Right lung (tissue), 10 donors: ENCODE measurements at places on chromosomes 3 and 15.
A peak's percentile ranks its signal among the peaks of the same experiment; 100 is the strongest.

DNA sequence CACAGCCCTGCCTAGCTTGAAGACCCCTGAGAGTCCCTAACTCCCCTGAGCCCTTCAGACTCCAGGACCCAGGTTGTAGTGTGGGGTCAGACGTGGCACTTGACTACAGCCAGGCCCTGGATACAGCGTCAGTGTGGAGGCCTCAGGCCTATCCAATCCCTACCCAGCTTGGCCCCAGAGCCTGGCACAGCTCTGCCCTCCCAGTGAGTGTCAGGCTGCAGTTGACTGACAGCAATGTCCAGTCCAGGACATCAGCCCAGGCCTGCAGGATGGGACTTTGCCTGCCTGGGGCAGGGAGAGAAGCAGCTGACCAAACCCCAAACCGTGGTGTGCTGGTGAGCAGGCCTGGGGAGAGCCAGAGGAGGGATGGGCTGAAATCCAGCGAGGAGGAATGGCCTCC lies 27.3 kb downstream of the KLF13 start:
- DNase-seq = no peak

DNA sequence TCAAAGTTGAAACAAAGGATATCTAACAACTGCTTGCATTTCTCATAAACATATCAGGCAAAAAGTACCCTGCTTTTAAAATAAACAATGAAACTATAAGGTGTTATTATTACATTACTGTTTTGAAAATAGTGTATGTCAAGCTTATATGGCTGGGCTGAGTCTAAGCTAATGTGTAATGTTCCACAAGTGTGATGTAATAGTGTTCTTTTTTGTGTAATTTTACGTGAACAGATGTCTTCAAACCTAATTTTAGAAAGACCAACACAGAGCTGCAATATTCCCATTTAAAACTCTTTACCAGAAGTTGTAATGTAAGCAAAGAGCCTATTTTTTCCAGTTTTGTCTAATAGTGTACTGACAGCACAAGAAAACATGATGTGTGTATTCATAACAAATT lies 34.0 kb downstream of the MINDY2 start:
- DNase-seq = no peak

GRCh38 chr3:151765685-151766084 lies 32.0 kb downstream of the AADACL2 start:
- DNase-seq = no peak

- no peak for DNase-seq
Observed at GRCh38 chr3:33173103-33173502, 45.5 kb downstream of the SUSD5 start.

DNA sequence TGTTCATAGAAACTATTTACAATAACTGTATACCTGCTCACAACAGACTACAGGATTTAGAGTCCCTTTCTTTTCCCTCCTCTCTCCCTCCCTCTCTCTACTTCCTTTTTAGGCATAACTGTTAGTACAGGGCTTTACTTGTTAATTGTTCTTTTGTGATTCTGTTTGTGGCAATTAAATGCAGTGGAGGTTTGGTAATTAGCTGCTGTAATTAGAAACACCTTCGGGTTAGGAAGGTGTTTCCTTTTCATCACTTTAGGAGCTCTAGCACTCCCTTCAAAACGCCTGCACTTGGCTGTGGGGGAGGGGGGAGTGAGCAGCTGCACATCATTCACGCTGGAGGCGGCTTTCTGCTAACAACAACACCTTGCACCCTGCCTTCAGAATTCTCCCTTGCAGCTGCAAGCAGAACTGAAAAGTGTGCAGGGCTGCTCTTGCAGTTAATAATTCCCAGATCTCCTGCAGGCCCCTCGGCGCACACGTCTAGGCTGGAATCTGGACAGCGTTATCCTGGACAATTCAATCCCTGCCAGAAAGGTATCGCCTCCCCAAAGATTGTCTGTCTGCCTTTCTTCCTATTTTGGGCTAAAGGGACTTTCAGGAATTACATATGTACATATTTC lies 242.6 kb upstream of the RGMA start:
- DNase-seq = no peak

GRCh38 chr3:18847583-18848197 lies 300.6 kb upstream of the KCNH8 start:
- DNase-seq = no peak

GRCh38 chr3:135456108-135456790 lies 509.3 kb upstream of the PPP2R3A start:
- no peak for DNase-seq

GRCh38 chr15:76286271-76286879 lies 24.9 kb downstream of the ETFA start:
- DNase-seq = no peak

GRCh38 chr3:192847941-192848340 lies 69.7 kb downstream of the MB21D2 start:
- DNase-seq = no peak

DNA sequence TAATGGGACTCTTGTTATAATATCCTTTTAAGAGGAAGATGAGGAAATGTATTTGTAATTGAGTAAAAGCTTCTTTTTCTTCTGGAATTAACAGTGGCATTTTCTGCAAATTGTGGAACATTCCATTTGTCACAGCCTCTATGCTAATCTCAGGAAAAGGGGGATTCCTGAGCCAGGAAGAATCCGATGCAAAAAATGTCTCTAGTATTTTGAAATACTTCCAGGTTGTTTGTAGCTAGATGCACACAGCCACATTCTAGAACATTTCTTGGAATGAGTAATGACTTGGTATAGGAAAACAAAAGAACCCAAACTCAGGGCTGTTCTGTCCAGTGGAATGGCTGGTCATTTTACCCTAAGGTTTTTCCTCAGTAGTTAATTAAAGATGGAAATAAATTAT lies 98.5 kb upstream of the SLC2A2 start:
- no peak for DNase-seq

DNA sequence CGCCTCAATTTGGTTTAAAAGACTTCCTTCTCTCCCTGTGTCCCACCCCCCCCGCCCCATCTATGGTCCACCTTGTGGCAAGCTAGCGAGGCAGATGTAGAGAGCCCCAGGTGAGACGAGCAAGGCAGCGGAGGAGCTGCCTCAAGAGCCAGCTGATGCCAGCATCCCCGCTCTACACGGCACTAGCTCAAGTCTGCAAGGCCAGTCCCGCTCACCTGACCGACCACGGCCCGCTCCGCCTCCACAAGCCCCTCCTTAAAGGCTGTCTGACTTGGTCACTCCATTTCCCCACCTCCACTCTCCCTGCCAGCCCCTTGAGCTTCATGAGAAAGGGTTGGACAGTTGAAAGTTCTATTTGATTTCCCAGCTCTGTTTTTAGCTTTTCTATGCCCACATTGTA lies 56.2 kb upstream of the IGF1R start:
- DNase-seq = no peak

- DNase-seq = no peak
Observed at GRCh38 chr3:46187876-46188275, 20.2 kb downstream of the CCR1 start.

DNA sequence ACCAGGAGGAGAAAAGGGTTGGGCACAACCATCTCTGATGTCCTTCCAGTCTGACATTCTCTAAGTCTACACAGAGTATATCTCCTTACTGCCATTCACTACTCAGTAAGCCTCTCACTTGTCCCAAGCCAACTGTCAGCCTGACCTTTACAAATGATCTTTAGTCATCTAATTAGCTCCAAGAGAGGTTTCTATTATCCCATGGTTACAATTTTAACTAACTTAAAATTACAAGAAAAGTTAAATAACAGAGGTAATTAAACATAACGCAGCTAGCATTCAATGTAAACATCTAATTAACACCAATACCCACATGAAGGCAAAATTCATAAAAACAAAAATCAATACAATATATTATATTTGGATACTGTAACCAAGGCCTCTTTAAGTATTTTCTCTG lies 126.9 kb downstream of the LSAMP start:
- DNase-seq = no peak

DNA sequence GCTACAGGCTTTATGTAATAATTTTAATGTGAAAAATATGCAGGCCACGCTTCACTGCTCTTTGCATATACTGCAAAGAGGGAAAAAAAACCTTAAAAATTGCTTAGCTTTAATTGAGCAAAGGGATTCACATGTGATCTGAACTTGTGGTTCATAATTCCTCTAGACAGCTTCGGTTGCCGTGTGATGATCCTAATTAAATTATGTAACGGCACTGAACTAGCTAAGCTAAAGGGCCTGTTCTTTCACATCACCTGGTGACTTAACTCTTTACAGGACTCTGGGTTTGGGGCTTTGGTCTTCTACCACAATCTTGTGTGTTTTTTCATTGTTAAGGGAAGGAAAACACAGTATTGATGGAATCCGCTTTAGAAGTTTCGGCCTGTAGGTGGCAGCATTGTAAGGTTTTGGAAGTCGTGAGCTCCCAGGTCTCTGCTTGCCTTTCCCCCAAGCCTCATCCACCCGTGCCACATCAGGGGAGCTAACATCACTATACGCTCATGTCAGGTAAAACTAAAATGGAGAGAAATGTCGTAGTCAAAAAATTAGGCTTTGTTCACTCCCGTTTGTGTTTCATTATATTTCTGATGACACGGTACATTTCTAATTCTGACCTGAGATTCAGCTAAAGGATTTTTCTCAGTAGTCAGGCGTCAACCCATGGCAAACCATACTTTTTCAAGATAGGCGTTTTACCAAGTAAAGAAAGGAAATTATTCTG lies 205.6 kb upstream of the DPH6 start:
- DNase-seq = peak; percentile 72

DNA sequence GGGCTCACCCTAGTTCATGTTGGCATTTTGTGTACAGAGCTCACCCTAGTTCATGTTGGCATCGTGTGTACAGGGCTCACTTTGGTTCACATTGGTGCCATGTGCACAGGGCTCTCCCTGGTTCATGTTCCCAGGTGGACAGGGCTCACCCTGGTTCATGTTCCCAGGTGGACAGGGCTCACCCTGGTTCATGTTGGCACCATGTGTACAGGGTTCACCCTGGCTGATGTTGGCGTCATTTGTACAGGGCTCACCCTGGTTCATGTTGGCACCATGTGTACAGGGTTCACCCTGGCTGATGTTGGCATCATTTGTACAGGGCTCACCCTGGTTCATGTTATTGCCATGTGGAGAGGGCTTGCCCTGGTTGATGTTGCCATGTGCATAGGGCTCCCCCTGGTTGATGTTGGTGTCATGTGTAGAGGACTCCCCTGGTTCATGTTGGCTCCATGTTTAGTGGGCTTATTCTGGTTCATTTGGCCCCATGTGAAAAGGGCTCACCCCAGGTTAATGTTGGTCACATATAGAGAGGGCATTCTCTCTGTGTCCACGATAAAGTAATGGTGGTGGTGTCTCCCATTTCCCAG lies 31.7 kb upstream of the NR2C2 start:
- no peak for DNase-seq

GRCh38 chr3:54863366-54863765 lies 64.5 kb downstream of the LRTM1 start:
- no peak for DNase-seq

- no peak for DNase-seq
Observed at GRCh38 chr15:42151141-42151561, 5.3 kb downstream of the PLA2G4F start.

GRCh38 chr15:86016750-86017149 lies 62.9 kb upstream of the AGBL1 start:
- DNase-seq = no peak

DNA sequence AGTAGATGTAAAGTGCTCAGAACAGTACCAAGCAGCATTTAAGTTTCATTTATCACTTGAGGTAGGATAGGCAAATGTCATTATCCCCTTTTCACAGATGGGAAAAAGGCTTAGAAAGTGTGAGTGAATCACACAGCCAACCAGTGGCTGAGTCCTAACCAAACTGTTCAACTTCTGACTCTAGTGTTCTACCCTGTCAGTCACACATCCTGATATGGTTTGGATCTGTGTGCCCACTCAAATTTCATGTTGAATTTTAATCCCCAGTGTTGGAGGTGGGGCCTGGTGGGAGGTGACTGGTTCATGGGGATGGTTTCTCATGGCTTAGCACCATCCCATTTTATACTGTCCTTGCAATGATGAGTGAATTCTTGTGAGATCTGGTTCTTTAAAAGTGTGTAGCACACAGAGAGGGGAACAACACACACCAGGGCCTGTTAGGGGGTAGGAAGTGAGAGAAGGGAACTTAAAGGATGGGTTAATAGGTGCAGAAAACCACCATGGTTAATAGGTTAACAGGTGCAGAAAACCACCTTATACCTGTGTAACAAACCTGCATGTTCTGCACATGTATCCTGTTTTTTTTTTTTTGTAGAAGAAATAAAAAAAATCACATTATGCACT lies 304.7 kb downstream of the SUCLG2 start:
- no peak for DNase-seq
